ENCODE measurements at places on chromosomes 4 and X. TPM values are rescaled to one million over a fixed set of nuclear protein-coding genes. Genes with fewer than 3 reads are reported as not detected.

DNA sequence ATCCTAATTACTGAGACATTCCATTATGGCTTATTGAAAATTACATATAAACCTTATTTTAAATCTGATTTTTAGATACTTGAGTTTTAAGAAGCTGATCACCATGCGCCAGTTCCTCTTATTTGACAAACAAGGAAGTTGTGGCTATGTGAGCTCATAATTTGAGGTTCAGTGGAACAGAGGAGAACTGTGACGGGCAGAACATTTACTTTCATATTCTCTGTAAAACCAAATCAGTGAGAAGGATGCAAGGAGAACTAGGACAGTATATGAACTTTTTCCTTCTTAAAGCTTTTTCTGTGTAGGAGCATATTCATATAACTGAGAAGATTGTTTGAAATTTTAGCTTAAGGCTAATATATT is 25.3 kb downstream of the STIM2 start:
- H3K4me1 ChIP-seq = no peaks in the 10 kb centered on the region
- DNase-seq = no peak
- no peak overlapping the region for H3K27ac ChIP-seq
- no peaks in the 10 kb centered on the region for H3K27me3 ChIP-seq

PLXNA3 gene
- total RNA-seq = 15.9 TPM

HEPH gene
- total RNA-seq = 64.5 TPM

ZMAT1 gene
- 0.29 TPM for total RNA-seq

DNA sequence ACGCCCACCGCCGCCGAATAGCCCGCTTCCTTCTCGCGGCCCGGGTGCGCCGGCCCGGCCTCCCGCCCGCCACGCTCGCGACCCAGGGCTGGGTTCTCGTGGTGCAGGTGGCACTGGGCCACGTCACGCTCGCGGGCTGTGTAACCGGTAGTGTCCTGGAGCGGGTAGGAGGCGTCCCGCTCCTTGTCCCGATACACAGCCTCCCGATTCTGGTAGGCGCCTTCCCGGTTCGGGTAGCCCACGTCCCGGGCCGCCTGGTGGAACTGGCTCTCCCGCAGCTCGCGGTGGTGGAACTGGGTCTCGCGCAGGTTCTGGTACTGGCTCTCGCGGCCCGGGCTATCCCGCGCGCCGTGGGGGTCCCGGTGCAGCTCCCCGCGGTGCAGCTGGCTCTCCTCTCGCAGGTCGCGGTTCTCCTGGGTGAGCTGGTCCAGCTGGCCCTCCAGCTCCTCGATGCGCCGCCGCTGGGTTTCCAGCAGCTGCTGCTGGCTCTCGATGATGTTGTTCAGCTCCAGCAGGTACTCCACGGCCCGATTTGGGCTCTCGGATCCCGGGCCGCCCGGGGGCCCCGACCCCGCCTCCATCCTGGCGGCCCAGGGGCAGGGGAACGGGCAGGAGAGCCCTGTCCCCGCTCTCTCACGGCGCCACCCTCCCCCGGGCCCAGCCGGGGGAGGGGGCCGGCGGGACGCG is 39.3 kb upstream of the IQSEC2 start:
- peaks cover 77% of the 10 kb centered on the region for H3K27me3 ChIP-seq
- no peak overlapping the region for H3K27ac ChIP-seq
- peak overlapping the region; percentile 72 for H3K4me3 ChIP-seq
- H3K36me3 ChIP-seq = no peaks in the 10 kb centered on the region
- peaks cover 8% of the 10 kb centered on the region for H3K4me1 ChIP-seq

GRCh38 chrX:65196758-65197360 is 220.6 kb upstream of the ZC4H2 start:
- no peak for DNase-seq
- H3K27ac ChIP-seq = no peak overlapping the region
- no peaks in the 10 kb centered on the region for H3K4me1 ChIP-seq
- H3K36me3 ChIP-seq = no peaks in the 10 kb centered on the region
- H3K27me3 ChIP-seq = no peaks in the 10 kb centered on the region

SPATA4 gene
- 0.72 TPM for total RNA-seq

GRCh38 chr4:22532896-22533295 is 17.0 kb upstream of the ADGRA3 start:
- no peaks in the 10 kb centered on the region for H3K27me3 ChIP-seq
- H3K4me3 ChIP-seq = no peak overlapping the region
- H3K27ac ChIP-seq = no peak overlapping the region
- no peaks in the 10 kb centered on the region for H3K36me3 ChIP-seq
- no peak for DNase-seq

- peak; percentile 76 for DNase-seq
- H3K36me3 ChIP-seq = no peaks in the 10 kb centered on the region
- peaks cover 44% of the 10 kb centered on the region for H3K4me1 ChIP-seq
- H3K27ac ChIP-seq = peak overlapping the region; percentile 67
- no peak overlapping the region for H3K4me3 ChIP-seq
These were observed 55.2 kb downstream of the AREG start for GRCh38 chr4:74499986-74500781.

GRCh38 chrX:24542756-24543155 is 77.7 kb downstream of the PDK3 start:
- H3K27me3 ChIP-seq = no peaks in the 10 kb centered on the region
- no peak overlapping the region for H3K27ac ChIP-seq
- no peaks in the 10 kb centered on the region for H3K36me3 ChIP-seq

NDNF gene
- total RNA-seq = 9.8 TPM

AMTN gene
- total RNA-seq = not detected

DNA sequence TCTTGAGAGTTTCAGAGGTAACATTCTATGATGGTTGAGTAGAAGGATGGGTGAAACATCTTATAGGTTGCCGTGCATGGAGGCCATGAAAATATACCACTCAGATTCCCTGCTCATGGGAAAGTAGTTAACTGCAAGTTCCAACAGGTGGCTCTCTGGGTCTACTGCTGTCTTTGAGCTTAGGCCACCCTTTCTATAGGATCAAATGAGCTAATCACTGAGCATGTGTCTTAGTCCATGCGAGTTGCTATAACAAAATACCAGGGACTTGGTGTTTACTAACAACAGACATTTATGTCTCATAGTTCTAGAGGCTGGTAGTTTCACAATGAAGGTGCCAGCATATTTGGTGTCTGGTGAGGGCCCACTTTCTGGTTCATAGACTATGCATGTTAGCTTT is 144.8 kb upstream of the UNC5C start:
- H3K36me3 ChIP-seq = no peaks in the 10 kb centered on the region
- no peaks in the 10 kb centered on the region for H3K4me1 ChIP-seq
- no peak for DNase-seq
- H3K27me3 ChIP-seq = no peaks in the 10 kb centered on the region
- H3K4me3 ChIP-seq = no peak overlapping the region
- H3K27ac ChIP-seq = no peak overlapping the region

DNA sequence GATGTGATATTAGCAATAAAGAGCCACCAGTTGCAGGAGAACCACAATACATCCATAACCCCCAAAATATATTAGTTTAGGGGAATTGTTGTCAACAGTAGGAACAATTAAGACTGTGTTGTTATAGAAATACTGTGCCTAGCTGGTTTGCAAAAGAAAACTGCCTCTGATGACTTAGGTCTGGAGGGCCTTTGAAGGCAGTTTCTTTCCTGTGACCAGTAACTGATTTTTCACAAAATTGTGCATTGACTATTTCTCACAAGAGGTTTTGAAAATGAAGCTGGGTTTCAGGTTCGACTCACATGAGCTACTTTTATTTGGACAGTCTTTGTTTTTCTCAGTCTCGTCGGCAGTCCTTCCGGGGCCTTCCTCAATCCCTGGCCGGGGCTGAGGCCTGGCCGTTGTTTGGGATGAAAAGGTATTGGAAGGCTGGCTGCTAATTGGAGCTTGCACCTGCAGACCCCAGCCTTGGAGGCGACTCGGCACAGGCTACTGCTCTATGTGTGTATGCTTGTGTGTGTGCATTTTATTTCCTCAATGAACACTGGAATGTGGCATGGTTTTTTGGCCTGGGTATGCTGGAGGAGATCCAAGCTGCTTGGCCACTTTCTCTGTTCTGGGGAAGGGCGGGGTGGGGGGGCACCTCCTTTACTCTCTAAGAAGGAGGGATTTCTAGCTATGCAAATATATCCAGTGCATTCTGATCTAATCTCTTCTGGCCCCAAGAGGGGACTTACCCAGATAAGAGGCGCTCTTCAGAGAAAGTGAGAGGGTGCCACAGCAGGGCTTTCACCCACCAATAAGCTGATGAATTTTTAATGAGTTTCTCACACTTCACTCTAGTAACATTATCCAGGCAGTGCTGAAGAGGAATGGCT is 49.5 kb upstream of the LNX1 start:
- no peaks in the 10 kb centered on the region for H3K27me3 ChIP-seq
- H3K36me3 ChIP-seq = no peaks in the 10 kb centered on the region
- no peak for DNase-seq

- no peaks in the 10 kb centered on the region for H3K36me3 ChIP-seq
- H3K27me3 ChIP-seq = no peaks in the 10 kb centered on the region
- H3K27ac ChIP-seq = no peak overlapping the region
- H3K4me1 ChIP-seq = no peaks in the 10 kb centered on the region
These were observed 931.7 kb upstream of the HS3ST1 start for GRCh38 chr4:12360391-12360790.

- H3K27me3 ChIP-seq = no peaks in the 10 kb centered on the region
- DNase-seq = no peak
- H3K4me3 ChIP-seq = no peak overlapping the region
- peaks cover 16% of the 10 kb centered on the region for H3K4me1 ChIP-seq
These were observed 71.8 kb downstream of the SUPT20HL2 start for GRCh38 chrX:24241822-24242648.

DNA sequence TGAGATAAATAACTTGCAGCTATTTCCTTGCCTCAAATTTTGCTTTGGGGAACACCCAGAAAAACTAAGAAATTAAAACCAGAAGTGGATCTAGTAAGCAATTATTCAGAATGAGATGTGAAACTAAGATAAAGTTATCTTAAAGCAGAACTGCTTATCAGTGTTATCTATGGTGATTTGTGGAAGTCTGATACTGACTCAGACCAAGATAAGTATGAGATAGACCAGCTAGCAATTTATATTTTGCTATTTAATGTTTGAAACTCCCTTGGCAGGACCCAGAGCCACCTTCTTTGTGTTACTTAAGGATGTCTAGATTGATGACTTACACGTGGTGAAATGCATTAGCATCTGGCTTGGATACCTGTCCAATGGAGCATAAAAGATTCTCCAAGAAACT is 368.1 kb downstream of the EPHA5 start:
- DNase-seq = no peak
- no peak overlapping the region for H3K27ac ChIP-seq
- no peaks in the 10 kb centered on the region for H3K27me3 ChIP-seq
- H3K4me3 ChIP-seq = no peak overlapping the region

- H3K27me3 ChIP-seq = no peaks in the 10 kb centered on the region
- H3K27ac ChIP-seq = no peak overlapping the region
- H3K36me3 ChIP-seq = no peaks in the 10 kb centered on the region
- H3K4me1 ChIP-seq = peaks cover 3% of the 10 kb centered on the region
- no peak overlapping the region for H3K4me3 ChIP-seq
These were observed 33.3 kb upstream of the H2AZ1 start for GRCh38 chr4:99983289-99983943.

- no peak overlapping the region for H3K27ac ChIP-seq
- H3K27me3 ChIP-seq = no peaks in the 10 kb centered on the region
- no peaks in the 10 kb centered on the region for H3K36me3 ChIP-seq
- no peak for DNase-seq
- peaks cover 3% of the 10 kb centered on the region for H3K4me1 ChIP-seq
These were observed 31.5 kb upstream of the OPHN1 start for GRCh38 chrX:68464796-68465195.

- H3K27ac ChIP-seq = no peak overlapping the region
- no peak overlapping the region for H3K4me3 ChIP-seq
- peak; percentile 61 for DNase-seq
- H3K27me3 ChIP-seq = peaks cover 3% of the 10 kb centered on the region
These were observed 187.3 kb upstream of the CXCL13 start for GRCh38 chr4:77418333-77418732.

PDLIM3 gene
- total RNA-seq = 1.8 TPM

Data from osteoblast (primary cell).